CD8-positive, alpha-beta memory T cell (primary cell): ENCODE measurements at places on chromosomes 3 and 15. TPM values are rescaled to one million over a fixed set of nuclear protein-coding genes. Genes with fewer than 3 reads are reported as not detected.

- DNase-seq = no peak
These were observed 48.2 kb downstream of the BDH1 start for GRCh38 chr3:197507541-197507940.

MASP1 gene
- polyA plus RNA-seq = not detected

GRCh38 chr3:30418443-30418842 is 188.0 kb upstream of the TGFBR2 start:
- DNase-seq = no peak

DNA sequence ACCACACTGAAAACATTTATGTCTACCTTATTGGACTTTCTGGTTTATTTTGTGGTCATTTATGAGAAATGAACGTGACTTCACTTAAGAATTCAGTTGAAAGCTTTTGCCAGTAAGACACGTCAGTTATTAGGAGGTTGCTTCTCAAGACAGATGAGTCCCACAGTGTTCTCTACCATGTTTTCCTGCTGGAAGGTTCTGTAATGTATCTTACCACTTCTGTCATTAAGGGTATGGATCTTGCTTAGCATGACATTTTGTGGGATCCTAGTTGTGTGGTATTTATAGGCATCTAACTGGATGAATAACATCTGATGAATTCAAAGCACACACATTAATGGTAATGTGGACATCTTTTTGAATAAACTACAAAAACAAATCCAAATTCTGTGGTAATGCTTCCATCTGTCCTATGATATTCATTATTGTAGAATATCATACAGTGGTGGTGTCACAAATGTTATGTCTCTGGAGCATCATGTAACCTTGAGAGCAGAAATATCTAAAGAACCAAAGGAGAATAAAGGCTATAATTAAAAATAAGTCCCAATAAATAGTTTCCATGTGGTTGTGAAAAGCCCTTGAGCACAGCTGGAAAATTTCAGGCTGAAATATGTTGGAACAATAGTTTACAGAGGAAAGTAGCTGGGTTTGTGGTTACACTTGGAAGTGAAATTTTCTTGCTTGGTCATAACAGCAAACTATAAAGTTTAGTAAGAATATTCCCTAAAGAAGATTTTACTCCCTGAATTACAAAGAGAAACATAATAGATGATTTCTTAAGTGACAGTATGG is 61.5 kb downstream of the C3orf38 start:
- no peak for DNase-seq

THAP10 gene
- polyA plus RNA-seq = not detected

KBTBD13 gene
- polyA plus RNA-seq = not detected

TRAT1 gene
- polyA plus RNA-seq = 120 TPM

BOC gene
- not detected for polyA plus RNA-seq
